GM10248 (cell line): ENCODE measurements at places on chromosomes 6 and 20.
A peak's percentile ranks its signal among the peaks of the same experiment; 100 is the strongest.

GRCh38 chr20:15107931-15108330, 770.5 kb upstream of the FLRT3 start:
- DNase-seq, result no peak

DNA sequence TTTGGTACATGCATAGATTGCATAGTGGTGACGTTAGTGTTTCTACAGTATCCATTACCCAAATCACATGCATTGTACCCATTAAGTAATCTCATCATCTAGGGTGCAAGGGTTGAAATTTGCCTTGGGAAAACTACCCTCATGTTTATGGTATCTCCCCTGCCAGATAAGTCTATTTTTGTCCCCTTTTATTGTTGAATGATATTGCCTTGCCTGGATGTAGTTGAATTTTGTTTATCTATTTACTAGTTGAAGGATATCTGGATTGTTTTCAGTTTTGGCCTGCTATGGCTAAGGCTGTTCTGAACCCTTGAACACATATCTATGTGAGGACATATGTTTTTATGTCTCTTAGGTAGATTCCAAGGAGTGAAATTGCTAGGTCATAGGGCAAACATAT, 13.4 kb downstream of the HLA-DRB1 start:
- no peak for DNase-seq

DNA sequence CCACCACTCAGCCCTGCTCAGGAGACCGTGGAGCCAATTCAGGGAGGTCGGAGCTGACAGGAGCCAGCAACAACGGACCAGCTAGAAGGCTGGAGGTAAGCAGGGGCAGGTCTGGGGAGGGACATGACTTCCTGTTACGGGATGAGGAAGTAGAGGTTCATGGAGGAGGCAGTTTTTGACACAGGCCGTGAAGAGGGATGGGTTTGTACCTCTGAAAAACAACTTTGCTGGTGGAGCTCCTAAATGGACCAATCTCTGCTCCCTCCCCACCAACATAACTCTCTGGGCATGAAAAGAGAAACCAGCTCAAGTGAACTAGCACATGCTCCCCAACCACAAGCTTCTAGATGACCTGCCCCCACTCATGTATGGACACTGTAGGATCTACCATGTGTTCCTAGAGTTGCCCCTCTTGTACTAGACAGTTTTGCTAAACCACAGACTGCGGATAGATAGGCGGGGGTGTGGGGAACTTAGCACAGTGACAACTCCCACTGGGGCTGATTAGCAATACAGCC, 31.4 kb downstream of the RALGAPA2 start:
- peak; percentile 30 for DNase-seq

GRCh38 chr6:12483712-12484111, 193.6 kb downstream of the EDN1 start:
- peak; percentile 24 for DNase-seq

- DNase-seq, result no peak
Observed at GRCh38 chr6:109028439-109028838, 66.2 kb downstream of the SESN1 start.

- no peak for DNase-seq
Observed at GRCh38 chr6:137536104-137536773, 42.0 kb upstream of the OLIG3 start.

GRCh38 chr6:125526007-125526720, 223.3 kb upstream of the HEY2 start:
- no peak for DNase-seq

- no peak for DNase-seq
Observed at GRCh38 chr6:156889469-156889868, 112.3 kb downstream of the ARID1B start.

DNA sequence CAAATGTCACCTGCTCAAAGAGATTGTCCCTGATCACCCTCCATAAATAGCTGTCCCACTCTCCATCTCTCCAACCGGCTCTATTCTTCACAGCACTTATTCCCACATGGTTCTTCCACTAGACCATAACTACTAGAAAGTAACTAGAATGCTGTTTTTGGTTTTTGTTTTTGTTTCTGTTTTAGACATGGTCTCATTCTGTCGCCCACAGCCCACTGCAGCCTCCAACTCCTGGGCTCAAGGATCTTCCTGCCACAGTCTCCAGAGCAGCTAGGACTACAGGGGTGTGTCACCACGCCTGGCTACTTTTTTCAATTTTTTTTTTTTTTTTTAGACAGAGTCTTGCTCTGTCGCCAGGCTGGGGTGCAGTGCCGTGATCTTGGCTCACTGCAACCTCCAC, 12.2 kb downstream of the MMP24 start:
- DNase-seq, result no peak

DNA sequence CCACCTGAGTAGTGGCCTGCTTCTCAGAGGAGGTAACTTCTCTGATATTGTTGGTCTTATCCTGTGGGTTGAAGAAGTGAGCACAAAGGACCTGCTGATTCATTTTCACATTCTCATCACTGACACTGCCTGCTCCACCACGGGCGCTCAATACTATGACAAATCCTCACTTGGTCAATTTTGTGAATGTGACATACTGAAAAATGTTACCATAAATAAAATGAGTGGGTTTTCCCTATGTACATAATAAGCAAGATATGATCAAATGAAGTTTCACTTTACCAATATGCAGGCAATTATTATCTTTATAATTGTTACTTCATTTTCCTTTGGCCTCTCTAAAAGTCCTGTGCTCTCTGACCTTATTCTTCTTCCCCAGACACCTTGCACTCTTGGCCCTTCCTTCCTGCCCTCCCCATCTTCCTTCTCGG, 71.5 kb upstream of the RIPOR2 start:
- peak; percentile 65 for DNase-seq

DNA sequence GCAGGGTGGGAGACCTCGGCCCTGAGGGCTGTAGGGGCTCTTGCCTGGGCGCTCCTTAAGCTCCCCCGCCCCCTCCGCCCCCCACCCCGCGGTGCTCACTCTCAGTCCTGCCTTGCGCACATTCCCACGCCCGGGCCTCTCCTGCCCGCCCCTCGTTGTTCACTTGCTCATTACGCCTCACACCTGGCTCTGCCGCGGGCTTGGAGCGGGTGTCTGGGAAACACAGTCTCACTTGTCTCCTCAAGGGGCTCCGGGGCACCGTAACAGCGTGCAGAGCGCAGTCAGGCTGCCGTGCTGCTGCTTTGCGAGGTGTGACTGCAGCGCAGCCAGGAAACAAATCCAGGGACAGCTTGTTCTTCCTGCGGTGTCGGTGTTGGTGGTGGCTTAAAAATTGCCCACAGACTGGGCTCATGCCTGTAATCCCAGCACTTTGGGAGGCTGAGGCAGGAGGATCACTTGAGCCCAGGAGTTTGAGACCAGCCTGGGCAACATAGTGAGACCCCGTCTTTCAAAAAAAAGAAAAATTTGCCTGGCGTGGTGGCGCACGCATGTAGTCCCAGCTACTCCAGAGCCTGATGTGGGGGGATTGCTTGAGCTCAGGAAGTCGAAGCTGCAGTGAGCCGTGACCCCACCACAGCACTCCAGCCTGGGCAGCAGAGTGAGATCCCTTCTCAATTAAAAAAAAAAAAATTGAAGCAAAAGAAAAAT, 4.6 kb downstream of the NPBWR2 start:
- DNase-seq, result no peak

- DNase-seq, result no peak
Observed at GRCh38 chr20:56537997-56538396, 5.0 kb downstream of the FAM209B start.

DNA sequence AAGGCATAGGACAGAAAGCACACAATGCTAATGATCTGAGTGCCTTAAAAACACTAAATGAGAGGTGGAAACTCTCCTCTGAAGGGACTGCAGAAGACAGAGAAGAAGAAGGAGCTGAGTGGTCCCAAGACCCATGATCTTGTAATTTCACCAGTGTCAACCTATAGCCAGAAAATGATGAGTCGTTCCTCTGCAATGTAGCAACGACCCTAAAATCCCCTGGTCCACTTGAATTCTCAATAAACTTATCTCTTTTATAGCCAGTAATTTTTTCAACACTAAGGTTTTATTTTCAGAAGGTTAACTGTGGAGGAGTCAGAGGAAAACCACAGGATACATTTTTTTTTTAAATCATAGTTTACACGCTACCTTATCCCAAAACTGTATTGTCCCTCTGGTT, 490.6 kb upstream of the MARCKS start:
- DNase-seq, result no peak

GRCh38 chr6:142856624-142857232, 88.2 kb downstream of the HIVEP2 start:
- DNase-seq, result peak; percentile 40

- no peak for DNase-seq
Observed at GRCh38 chr6:44494011-44494501, 106.5 kb downstream of the CDC5L start.

- DNase-seq, result peak; percentile 92
Observed at GRCh38 chr6:391559-392440, at the start of gene IRF4. TSS of gene IRF4 (plus strand) at chr6:391752. CDS start at chr6:393153, 1,401 bp downstream.

DNA sequence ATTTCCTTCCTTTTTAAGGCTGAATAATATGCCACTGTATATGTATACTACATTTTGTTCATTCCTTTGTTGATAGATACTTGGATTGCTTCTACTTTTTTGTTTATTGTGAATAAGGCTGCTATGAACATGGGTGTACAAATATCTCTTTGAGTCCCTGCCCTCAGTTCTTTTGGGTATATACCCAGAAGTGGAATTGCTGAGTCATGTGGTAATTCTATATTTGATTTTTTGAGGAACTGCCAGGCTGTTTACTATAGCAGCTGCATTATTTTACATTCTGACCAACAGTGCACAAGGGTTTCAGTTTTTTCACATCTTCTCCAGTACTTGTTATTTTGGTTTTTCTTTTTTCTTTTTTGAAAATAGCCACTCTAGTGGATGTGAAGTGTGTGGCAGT, 34.1 kb downstream of the CDS2 start:
- DNase-seq, result no peak

GRCh38 chr20:61560361-61560853, 308.3 kb downstream of the CDH4 start:
- DNase-seq, result no peak

- no peak for DNase-seq
Observed at GRCh38 chr20:55580475-55580874, 424.8 kb downstream of the CBLN4 start.

GRCh38 chr6:113172531-113172966, 684.6 kb upstream of the MARCKS start:
- DNase-seq, result no peak

DNA sequence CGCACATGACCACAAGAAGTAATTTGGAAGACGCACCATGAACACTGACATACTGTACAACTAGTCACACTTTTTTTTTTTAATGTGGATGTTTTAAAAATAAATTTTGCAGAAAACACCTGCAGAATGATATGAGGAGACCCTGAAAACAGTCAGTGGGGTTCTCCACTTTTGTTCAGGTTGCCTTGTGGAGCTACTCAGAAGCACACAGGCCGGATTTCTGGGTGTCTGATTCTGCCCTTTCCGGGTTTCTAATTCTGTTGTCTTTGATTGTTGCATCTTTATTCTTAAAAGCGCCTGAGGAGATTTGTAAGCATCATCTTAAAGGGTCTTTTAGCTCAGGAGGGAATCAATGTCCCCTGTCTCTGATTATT, 74.5 kb downstream of the SSR1 start:
- DNase-seq, result no peak

- DNase-seq, result no peak
Observed at GRCh38 chr6:14174996-14175395, 57.4 kb downstream of the CD83 start.

GRCh38 chr6:79076160-79076559, 1.9 kb downstream of the PHIP start:
- no peak for DNase-seq

DNA sequence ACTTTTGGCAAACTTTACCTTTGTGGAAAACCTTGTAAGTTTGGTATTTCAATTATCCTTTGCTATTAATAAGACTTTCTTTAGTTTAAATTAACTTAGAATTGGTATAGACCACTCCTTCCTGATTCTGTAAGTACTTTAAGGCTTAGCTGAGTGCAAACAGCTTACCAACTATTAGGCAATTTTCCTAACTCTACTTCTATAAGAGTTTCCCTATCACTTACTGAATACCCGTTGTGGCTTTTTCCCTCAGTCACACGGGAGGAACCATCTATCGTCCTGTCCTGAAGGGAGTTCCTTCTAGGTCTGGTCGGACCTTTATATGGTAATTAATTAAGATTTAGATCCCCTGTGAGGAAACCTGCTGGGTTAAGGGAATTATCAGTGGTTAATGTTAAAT, 9.6 kb downstream of the SLC35A1 start:
- no peak for DNase-seq

- DNase-seq, result no peak
Observed at GRCh38 chr6:32460528-32460927, 20.8 kb downstream of the HLA-DRA start.

DNA sequence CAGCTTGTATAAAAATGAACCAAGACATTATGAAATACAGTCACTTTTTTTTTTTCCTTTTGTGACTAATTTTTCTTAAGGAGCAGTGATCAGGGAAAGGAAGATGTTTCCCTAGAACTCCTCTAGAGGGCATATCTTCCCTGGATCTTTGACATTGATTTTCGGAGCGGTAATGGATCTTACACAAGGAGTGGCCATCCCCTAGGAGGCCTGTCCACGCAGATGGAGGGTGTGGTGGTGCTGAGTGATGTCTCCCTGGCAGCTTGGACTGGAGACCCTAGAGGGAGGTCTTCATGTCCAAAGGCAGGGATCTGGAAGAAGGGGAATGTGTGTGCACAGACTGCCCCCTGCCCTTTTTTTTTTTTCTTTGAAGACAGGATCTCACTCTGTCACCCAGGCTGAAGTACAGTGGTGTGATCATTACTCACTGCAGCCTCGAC, 7.0 kb upstream of the KIFC1 start:
- DNase-seq, result no peak

DNA sequence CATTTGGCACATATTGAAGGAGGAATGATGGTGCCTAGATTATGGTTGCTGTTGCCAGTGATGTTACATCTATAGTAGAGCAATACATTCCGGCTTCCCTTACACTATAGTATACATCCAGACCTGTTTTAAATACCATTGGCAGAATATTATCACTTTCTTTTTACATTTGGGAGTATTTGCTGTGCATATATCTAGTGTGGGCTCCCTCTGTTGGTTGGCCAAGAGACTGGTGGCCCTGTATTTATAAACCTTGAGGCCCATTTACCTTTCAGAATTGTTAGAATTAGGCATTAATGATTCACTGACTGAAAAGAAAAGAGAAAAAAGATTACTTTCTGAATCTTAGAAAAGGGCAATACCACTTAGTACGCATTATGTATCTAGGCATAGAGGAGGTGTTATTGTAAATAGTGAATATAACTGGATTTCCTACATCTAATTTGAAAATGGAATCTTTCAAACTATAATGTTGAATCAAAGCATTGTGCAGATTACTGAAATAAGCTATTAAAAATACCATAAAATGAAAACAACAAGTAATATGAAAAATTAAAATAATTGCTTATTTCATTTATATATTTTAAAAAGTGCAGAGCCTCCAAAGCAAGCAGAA, 628.8 kb upstream of the MAN1A1 start:
- DNase-seq, result no peak

GRCh38 chr6:9878535-9878934, 536.3 kb downstream of the TFAP2A start:
- no peak for DNase-seq

DNA sequence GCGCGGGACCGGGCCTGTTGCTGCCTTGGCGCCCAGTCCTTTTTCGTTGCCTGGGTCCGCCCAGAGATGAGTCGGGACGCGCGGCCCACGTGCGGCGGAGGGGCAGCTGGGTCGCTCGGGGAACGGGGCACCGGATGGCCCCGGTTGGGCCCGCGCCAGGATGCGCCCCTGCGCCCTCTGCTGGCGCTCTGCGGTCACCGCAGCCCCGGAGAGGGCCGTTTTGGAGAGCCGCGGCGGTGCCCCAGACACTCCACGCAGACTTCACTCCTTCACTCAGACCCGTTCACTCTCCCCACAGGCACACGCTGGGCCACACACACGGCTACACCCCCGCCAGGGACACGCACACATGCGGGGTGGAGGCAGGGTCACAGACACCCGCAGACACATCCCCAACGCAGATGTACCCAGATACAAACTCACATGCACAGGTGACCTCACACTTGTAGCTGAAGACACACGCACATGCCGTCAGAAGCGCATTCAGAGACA, 38.8 kb downstream of the SRC start:
- peak; percentile 89 for DNase-seq
